Inflammatory macrophage treated with lipopolysaccharide for 4 hours (primary cell): ENCODE measurements at places on chromosomes 1 and 21.
A peak's percentile ranks its signal among the peaks of the same experiment; 100 is the strongest.

DNA sequence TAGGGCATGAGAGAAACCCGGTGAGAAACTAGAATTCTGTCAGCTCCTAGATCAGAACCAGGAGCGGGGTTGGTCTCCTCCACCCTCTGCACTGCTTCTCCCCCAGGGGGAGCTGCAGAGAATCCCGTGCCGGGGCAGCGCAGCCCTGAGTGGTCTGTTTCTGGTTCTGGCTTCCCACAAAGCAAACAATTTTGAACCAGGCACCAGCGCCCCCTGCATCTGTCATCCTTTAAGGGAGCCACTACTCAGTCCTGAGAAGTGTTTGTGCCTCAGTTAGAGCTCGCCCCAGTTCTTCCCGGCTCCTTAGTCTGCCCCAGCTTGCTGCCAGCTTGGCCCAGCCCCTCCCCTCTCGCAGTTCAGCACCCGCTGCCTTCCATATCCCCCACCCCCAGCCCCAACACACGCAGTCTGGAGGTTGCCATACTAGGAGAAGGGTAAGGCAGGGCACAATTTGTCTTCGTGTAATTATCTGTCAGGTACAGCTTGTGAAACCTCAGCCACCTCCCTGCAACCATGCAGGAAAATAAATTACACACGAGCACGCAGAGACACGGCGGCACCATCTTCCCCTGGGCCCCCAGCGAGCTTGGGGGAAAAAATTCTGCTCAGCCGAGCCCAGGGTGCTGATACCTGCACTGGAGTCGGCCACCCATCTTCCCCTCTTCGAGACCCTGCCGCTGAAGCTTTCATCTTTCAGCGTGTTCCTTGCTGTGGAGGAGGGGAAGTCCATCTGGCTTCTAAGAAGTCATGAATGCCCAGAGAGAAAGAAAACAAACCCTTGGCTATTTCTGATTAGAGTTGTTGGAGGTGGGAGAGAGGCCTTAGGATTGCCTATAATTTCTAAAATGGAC lies 62.6 kb upstream of the CD1D start:
- peak; percentile 42 for DNase-seq

DNA sequence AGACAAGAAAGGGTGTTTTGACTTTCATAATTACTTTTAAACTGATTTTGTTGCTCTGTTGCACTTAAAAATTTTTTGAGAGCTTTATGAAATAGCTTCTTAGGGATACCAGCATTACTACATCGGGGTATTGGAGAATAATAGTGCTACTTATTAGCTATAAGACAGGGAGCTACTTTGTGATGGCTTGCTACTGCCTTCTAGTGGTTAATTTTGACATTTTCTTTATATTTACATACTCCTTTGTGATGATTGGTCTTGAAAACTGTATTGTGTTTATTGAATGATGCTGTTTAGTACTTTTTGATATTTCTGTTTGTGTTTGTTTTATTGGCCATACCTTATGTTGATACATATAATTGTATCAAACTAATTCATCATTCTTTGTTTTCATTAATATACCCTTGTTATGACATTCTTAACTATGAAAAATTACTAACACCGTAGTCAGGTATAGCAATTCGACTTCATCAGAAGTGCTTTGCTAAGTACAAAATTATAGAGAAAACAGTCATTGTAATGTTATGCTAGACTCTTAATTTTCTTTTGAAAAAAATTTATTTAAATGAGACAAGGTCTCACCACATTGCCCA lies 85.5 kb downstream of the CLIC4 start:
- DNase-seq, result peak; percentile 66

DNA sequence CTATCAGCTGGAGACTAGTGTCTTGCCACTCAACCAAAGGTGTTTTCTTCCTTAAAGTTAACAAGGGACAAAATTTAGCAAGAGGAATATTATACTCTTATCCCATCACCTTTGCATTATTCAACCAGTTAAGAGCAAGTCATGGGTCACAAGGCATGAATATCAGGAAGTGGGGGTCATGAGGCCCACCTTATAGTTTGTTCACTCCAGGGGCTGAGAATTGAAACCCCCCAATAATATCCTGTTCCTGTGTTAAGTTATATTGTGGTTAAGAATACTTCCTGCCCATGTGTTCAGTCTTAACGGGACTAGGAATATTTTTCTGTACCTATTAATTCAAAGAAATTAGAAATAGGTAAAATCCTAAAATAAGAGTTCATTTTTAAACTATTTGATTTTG lies 239.7 kb downstream of the S1PR1 start:
- DNase-seq, result no peak

DNA sequence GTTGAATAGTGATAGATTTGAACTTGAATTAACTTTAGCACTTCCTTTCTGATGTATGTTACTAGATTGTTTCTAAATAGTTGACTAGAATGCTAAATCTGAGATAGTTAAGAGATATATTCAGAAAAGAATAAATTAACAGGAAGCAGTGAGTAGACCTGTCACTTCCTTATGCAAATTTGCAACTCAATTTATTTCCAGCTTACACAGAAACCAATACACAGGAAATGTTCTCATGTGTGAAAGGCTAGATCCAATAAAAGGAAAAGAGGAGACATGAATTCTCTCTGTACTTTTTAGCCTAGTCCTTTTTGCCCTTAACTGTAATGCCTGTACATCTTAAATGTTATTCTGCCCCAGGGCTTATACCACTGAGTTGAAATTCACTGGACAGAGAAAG lies 522.3 kb downstream of the COL11A1 start:
- no peak for DNase-seq

- peak; percentile 1 for DNase-seq
Measured at GRCh38 chr1:14113841-14114567, 414.0 kb downstream of the PRDM2 start.

- no peak for DNase-seq
Measured at GRCh38 chr1:207027921-207028320, 4.6 kb downstream of the C1orf116 start.
